ENCODE measurements at places on chromosomes 5 and 9.

DNA sequence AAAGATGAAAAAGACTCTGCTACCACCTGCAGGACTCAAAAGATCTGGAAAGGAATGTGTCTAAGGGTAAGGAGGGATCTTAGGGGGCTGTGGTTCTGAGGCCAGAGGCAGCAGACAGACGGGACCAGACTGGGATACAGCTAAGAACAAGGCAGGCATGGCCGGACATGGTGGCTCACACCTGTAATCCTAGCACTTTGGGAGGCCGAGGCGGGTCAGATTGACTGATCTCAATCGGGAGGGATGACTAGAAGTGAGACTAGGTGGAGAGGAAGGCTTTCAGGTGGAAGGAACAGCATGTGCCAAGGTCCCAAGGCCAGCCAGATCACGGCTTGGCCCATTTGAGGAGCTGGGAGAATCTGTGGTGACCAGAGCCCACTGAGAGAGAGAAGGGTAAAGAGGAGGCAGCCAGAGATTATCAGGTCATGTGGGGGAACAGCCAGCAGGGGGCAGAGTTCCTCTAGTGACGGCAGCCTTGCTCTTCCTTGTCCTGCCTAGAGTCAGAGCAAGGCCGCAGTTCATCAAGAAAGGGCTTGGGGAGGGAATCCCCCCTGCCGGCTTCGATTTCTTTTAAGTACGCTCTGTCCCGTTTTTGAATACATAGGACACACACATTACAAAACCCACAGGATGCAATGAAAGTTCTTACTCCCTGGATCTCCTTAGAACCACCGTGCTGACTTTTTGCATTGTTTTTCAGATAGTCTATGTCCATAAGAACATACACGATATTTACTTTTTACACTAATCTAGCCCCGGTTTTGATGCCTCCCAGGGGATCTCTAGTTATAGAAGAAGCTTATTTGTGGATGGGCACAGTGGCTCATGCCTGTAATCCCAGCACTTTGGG is 2.6 kb upstream of the OLFML2A start:
- DNase-seq: peak; percentile 58

DNA sequence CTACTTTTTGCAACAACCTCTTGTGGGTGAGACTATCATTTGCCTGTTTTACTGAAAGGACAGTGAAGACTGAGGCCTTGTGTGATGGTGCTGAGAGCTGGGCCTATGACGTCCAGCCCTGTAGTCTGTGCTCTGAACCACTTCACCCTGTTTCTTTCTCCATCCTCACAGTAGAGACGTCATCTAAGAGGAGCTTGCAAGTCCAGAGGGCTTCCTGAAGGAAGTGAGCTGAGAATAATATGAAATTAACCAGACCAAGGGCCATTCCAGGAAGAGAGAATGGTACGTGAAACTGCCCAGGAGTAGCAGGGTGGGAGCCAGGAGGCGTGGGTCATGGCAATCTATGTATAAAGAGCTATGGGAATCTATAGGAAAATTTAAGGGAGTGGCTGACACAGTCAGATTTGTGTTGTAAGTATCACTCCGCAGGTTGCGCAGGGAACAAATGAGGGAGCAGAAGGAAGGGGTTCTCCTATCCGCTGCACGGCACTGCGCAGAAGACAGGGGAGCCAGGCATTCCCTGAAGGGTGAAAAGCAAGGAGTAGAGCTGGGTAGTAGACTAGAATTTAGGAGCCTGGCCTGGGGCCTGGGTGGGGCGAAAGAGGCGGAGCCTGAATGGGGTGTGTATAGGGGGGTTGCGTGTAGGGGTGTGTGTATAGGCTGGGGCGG is 596 bp upstream of the FGFR4 start:
- no peak for DNase-seq

- DNase-seq: peak; percentile 40
These were observed 2052.0 kb upstream of the C9orf72 start for GRCh38 chr9:29625292-29625731.

GRCh38 chr5:178126556-178126955 is 4.3 kb upstream of the RMND5B start:
- DNase-seq: no peak

DNA sequence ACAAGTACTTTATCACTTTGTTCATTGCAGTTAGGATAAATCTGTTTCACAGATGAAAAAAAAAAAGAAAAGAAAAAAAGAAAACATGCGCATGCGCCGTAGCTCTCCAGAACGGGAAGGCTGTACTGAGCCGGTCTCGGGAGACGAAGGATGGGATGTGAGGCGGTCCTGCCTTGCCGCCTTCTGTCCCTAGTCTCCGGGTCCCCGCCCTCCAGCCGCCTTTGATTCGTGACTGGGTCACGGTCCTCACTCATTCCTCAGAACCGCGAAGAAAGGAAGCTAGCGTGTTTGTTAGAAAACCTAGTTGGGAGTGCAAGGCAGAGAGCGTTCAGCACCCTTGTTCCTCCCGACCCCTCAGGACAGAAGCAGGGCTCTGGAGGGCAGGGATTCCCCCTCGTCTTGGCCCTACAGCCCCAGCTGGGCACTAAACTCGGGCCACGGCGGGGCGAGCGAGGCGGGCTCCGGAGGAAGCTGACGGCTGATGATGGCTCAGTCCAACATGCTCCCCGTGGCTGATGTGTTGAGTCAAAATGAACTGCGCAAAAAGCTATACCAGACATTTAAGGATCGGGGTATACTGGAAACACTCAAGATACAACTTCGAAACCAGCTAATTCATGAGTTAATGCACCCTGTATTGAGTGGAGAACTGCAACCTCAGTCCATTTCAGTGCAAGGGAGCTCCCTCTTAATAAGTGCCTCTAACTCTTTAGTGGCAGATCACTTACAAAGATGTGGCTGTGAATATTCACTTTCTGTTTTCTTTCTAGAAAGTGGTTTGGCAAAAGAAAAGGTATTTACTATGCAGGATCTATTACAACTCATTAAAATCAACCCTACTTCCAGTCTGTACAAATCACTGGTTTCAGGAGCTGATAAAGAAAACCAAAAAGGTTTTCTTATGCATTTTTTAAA is 40.0 kb downstream of the CPLANE1 start:
- peak; percentile 40 for DNase-seq

DNA sequence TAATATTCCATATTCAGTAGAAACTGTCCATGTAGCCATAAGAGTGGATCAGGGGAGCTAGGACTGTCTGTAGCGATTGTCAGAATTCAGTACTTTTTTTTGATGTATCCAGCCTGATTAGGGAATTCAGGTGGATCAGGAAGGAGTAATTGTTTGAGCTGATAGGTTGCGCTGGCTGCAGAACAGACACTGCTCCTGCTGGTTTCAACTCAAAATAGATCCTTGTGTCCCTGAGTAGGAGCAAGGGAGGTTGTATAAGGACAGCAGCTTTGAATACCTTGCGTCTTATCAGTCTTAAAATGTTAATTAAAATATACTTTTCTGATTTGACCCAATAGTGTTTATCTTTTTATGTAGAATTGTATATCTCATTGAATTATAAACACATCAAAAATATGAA is 229.6 kb downstream of the KDM4C start:
- no peak for DNase-seq

DNA sequence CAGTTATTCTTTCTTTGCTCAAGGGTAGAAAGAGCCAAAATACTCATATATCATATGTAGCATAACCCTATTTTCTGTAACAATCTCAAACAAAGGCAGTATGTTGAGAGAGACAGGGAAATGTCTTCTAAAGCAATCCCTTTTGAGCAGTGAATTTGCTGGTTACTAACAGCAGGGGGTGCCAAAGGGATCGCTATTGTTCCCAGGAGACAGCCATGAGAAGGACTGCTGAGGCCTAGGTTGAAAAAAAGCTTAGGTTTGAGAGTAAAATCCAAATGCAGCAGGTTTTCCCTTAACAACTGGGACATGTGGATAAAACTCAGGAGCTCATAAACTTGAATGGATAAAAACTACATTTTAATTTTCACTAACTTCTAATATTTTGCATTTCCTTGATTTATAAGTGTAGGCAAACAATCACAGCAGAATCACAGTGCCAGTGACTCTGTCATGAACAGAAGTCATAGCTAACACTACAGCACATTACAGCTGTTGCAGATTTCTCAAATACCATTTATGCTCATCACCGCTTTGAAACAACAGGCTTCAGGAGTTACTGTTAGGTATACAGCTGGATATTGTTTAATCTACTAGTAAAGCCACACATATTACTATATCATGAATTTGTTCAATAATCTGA is 148.4 kb downstream of the MAPKAP1 start:
- peak; percentile 86 for DNase-seq

- no peak for DNase-seq
These were observed 20.8 kb upstream of the MELK start for GRCh38 chr9:36551910-36552309.

- no peak for DNase-seq
These were observed 157.6 kb upstream of the TUT7 start for GRCh38 chr9:86511614-86512360.

- no peak for DNase-seq
These were observed 52.8 kb upstream of the RAI14 start for GRCh38 chr5:34603378-34603777.

GRCh38 chr5:38755181-38755580 is 90.6 kb upstream of the OSMR start:
- no peak for DNase-seq

DNA sequence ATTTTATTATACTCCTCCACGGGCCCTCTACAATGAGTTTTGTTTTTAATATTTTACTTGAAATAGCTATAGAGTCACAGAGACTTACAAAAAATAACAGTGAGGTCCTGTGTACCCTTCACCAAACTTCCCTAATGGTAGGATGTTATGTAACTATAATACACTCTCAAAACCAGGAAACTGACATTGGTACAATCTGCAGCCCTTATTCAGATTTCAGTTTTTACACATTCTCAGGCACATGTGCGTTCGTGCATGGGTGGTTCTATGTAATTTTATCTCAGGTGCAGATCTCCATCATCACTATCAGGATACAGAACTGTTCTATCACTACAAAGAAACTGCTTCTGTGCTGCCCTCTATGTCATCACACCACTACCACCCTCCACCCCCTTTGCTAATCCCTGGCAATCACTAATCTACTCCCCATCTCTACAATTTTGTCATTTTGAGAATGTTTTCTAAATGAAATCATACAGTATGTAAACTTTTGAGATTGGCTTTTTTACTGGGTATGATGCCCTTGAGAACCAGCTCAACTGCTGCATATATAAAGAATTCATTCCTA is 16.4 kb downstream of the RAB14 start:
- DNase-seq: no peak

DNA sequence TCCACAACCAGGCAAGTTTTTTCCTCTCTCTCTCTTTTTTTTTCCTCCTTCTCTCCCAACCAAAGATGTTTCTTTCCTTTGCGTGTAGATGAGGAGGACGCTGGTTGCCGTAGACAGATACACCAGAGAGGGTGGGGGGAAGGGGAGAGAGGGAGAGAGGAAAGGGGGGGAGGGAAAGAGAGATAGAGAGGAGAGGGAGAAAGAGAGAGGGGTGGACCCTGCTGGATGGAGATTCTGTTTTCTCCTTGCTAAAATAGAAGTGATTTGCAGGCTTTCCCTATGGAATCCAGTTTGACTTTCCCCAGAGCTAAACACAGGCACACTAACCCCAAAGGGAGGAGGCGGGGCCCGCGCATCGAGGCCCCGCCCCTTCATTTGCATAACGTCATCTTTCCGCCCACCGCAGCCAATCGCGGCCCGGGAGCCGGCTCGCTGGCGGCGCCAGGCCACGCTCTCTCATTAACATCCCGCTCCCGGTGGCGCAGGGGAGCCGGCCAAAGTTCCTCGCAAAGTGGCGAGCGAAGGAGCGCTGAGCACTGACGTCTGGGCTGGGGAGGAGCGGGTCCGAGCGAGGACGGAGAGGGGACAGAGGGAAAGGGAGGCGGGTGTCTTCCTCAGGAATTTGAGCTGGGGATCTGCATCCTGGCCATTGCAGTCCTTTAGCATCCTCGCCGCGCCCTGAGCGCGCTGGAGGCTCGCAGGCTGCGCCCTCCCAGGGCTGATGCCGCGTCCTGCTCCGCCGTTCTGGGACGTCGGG is 487 bp upstream of the EBF1 start:
- DNase-seq: peak; percentile 87

All from brain (organoid and tissue), 16 donors.